Activated CD4-positive, alpha-beta T cell treated with anti-CD3 and anti-CD28 coated beads, Interleukin-2, amount 50 U/mL, for 48 hours (primary cell): ENCODE measurements at places on chromosomes 5 and 9.

DNA sequence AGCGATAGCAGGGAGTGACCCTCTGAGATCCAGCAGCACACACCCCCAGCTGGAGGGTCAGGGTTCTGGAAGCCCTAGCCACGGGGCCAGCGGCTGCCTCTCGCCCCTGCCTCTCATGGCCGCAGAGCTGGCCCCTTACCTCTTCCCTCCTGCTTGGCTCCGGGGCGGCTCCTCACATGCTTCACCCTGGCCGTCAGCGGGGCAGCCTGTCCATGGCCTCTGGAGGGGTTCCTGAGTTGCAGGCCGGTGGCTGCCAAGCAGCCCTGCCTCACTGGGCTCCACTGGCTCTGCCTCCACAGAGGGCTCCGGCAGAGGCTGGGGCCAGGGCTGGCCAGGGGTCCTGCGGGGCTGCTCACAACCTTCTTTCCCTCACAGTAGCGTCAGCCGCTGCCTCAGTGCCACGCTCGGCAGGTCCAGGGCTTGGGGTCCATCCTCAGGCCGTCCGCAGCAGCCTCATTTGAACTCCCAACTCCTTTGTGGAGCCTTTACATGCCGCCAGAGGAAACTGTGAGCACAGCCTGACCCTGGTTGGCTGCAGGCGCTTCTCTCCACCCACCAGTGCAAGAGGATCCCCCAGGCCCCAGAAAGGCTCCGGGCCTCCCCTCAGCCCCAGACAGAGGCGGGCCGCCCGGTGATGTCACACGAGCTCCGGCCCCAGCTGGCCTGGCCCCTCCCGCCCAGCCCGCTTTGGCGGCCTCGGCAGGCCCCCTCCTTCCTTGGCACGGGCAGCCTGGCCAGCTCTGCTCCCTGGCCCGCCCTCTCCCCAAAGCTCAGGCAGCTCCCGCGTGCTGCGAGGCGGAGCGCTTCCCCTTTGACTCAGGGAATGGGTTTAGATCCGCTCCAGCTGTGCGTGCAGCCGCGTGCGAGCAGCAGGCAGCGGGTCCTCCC lies at the start of gene ANGPTL2:
ANGPTL2 (minus strand) TSS at position 460 of the 888 bp plus-strand sequence. CDS start 13,904 bp downstream, outside the sequence.
- DNase-seq = peak; percentile 13

DNA sequence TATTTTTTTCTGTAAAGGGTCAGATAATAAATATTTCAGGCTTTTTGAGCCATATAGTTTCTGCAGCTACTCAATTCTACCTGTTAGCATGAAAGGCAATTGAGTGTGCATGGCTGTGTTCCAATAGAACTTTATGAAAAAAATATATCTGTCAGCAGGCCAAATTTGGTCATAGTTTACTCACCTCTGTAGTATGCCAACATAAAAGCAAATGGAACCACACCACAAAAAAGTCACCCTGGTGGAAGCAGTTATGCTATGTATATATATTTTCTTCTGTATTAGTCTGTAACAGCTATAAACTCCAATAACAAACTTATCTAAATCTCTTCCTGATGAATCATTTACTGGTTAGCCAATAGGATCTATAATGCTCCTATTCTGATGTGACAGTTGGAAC lies 3.4 kb downstream of the SLC38A9 start:
- no peak for DNase-seq

DNA sequence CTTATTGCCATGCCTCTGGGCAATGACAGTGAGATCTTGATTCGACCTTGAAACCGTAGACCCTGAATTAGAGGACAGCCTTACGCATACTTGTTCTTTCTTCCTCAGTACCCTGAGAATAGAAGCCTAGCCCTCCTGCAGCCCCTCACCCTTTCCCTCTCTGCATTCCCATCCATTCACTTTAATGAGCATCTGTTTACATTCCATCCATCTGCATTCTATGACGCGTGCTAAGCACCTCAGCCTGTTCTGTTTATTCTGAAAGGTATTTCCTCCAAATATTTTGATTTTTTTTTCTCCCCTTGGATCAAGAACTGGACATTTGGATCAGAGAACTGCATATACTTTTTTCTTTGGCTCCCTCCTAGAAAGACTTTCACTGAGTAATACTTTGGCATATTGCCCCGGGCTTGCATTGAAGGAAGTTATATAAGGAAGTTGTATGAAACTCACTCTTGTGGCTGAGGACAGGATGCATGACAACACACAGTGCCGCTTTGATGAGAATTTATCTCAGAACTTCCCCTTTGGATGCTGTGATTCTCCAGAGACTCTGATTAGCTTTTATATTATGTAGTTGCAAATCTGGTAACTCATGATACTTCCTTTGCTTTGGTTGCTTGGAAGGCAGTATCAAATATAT lies 15.7 kb downstream of the TMEM8B start:
- DNase-seq = no peak

- no peak for DNase-seq
Measured at GRCh38 chr9:108395421-108395820, 460.4 kb downstream of the ACTL7B start.

DNA sequence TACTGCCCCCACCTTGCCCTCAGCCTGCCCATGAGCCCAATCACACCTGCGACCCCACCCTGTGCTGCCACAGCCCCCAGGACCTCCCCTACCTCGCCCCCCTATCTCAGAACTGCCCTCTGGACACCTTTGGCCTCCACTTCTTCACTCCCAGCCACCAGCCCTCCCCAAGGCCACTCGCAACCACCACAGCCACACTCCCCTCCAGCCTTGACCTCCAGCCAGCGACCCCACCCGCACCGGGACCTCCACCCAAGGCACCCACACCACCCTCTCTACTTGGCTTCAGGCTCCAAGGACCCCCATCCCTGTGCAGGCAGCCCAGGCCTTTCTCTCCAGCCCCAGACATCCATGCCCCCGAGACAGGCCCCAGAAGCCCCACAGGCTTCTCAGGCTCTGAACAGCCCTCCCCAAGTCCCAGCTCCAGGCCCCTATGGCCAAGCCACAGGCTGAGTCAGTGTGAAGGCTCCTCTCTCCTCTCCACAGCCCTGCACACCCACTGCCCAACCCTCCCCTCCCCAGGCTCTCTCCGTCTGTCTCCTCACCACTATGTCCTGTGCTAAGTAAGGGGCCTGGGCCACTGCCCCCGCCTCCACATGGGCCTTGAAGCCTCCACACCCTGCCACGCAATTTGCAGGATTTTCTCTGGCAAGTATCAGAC lies 2.0 kb downstream of the AK1 start:
- no peak for DNase-seq

GRCh38 chr9:89595646-89596045 lies 9.2 kb upstream of the GADD45G start:
- no peak for DNase-seq

DNA sequence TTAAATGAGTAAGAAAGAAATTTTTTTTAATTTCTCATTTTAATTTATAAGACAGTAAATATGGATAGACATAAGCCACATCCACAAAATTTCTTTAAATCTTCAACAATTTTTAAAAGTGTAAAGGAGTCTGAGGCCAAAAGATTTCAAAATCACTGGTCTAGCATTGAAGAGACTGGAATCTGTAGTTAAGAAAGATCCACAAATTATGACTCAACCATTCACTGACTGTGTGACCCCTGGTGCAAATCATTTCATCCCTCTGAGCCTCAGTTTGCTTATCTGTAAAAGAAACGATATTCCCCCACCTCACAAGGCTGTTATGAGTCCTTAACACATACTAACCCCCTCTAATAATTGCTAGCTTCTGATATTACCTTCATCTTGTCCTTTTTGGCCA lies 98.5 kb downstream of the EBF1 start:
- no peak for DNase-seq

DNA sequence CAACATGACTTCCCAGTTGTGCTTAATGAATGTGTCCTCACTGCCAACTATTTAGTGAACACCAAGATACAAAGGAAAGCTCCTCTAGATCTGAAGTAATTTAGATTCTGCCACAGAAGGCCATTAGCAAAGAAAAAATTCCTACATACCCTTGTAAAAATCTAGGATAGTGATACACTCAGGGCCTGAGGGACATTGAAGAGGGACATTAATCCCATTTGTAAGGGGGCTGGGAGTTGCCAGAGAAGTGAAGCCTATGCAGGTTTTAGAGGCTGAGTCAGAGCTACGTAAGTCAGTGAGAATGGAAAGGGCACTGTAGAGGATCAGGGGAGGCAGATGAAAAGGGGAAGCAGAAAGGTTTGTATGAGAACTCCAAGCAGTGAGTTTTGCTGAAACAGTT lies 286.9 kb upstream of the TARS1 start:
- DNase-seq = no peak

GRCh38 chr5:6183391-6184390 lies 194.7 kb downstream of the MED10 start:
- DNase-seq = no peak

DNA sequence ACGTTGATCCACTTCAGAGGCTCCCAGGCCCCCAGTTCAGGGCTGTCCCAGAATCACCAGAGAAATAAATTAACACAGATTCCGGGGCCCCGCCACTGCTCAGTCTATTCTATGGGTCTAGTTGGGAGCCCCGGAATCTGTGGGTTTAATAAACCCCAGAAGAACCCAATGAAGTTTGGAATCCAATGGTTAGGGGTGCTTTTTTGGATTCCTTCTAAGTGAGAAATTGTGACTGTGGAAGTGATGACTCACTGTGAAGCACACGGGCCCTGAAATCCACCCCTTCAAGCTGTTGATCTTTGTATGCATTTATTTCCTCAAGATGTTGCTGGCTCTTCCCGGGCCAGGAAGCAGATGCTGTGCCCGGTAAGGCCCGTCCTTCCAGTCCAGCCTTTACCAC lies 57.3 kb upstream of the SLC28A3 start:
- no peak for DNase-seq

DNA sequence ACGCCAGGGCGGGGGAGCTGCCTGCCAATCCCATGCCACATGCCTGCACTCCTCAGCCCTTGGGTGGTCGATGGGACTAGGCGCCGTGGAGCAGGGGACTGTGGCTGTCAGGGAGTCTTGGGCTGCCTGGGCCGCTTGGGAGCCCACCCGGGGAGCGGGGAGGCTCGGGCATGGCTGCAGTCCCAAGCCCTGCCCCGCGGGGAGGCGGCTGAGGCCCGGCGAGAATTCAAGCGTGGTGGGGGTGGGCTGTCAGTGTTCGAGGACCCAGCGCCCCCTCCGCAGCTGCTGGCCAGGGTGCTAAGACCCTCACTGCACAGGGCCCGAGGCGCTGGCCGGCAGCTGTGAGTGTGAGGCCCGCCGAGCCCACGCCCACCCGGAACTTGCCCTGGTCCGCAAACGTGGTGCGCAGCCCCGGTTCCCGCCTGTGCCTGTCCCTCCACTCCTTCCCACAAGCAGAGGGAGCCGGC lies 83.2 kb upstream of the DMRTA1 start:
- no peak for DNase-seq

- no peak for DNase-seq
Measured at GRCh38 chr5:151092762-151093161, 11.9 kb upstream of the TNIP1 start.

DNA sequence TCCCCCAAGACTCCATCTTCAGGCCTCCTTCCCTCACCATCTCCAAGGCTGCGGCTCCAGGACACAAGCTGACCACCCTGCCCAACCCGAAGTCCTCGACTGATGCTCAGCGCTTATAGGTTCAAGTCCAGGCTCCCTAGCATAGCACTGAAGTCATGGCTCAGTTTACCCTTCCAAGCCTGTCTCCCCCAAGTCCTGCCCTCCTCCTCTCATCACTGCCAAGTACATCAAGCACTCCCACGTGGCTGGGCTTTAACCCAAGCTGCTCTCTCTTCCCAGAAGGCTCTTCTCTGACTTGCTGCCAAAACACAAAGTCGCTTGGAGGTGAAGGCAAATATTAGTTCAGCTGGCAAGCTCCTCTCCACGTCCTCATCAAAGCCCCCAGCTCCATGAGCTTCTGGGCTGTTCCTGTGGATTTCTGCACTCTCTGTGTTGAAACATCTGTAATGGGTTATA lies 22.1 kb upstream of the MARCHF6 start:
- no peak for DNase-seq

DNA sequence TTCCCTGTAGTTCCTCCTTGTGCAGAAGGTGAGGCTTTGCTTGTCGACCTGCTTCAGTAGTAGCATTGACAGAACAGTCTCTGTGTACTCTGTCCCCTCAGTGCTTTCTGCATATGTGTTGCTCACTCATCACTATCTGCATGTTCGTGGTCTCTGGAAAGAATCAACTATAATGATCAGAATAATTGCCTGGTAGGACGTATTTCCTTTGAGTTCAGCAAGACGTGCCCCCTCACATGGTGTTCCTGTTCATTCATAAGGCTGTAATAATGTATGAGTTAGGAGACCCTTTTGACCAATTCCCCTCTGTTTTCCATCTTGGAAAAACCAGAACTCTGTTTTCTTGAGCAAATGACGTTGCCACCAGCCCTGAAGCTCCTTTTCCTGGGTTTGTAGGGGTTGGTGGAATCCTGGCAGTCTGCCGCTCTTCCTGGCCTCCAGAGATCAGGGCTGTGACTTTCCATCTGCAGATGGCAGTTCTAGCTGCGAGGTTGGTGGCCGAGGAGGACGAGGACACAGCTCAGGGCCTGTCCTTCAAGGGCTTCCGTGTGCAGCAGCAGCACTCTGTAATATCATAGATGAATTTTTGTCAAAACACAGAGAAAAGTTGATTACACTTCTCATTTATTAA lies 61.9 kb downstream of the EXOSC2 start:
- no peak for DNase-seq

GRCh38 chr5:51396797-51397196 lies 13.5 kb downstream of the ISL1 start:
- no peak for DNase-seq

DNA sequence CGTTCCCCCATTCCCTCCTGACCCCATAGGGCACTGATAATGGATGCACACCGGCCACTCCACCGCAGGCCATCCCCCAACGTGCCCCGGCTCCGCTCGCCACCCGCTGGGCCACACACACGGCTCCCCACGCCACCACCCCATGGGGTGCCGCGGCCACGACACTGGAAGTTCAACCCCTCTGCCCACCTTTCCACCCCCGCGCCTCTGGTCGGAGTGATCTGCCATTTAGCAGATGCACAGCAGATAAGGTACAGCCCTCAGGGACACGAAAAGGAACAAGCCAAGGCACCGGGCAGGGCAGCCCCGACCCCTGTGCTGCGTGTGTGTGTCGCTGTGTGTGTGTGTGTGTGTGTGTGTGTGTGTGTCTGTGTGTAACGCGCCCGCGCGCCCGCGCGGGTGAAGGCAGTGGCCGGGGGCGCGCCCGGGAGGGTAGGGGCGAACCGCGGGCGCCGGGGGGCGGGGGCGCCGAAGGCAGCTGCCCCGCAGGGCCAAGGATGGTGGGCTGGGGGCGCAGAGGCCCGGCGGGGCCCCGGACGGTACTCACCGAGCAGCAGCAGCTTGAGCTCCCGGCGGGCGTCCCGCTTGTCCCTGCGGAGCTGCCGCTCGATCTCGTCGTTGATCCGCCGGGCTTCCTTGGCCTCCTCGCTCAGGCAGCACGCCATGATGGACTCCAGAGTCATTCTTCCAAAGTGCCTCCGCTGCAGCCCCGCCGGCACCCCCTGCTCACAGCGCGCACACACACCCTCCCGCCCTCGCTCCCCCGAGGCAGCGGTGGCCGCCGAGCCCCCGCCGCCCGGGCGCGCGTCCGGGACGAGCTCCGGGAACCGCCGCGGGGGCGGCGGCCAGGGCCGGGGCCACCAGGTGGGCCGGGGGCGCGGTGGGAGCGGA lies 813 bp downstream of the GNAQ start:
- peak; percentile 66 for DNase-seq

GRCh38 chr5:2575292-2575691 lies 176.2 kb downstream of the IRX2 start:
- DNase-seq = no peak

GRCh38 chr9:119181561-119181960 lies 187.7 kb downstream of the BRINP1 start:
- DNase-seq = no peak
